ENCODE measurements at places on chromosomes 16 and 17.

DNA sequence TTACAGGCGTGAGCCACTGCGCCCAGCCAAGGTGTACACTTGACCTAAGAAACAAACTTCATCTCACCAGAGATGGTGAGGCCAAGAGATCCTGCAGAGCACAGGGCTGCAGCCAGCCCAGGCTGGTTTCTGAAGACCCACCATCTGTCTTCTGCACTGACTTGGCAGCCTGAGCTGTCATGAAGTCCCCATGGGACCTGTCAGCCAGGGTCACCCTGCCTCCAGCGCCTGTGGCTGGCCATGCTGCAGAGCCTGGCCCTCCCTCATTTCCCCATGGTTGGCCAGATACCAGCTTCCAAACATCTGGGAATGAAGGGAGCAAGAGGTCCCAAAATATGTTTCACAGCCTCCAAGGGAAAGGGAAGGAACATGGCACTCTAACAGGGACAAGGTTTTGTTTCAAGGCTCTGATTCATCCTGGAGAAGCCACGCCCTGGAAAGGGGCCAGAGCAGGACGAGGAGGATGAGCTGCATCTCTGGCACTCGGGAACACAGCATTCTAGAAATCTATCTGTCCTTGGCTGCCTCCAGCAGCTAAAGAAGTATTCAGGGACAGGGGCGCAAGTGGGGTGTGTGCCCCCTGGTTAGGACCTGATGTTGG is 45.3 kb downstream of the DDX19A start:
- DNase-seq = no peak

DNA sequence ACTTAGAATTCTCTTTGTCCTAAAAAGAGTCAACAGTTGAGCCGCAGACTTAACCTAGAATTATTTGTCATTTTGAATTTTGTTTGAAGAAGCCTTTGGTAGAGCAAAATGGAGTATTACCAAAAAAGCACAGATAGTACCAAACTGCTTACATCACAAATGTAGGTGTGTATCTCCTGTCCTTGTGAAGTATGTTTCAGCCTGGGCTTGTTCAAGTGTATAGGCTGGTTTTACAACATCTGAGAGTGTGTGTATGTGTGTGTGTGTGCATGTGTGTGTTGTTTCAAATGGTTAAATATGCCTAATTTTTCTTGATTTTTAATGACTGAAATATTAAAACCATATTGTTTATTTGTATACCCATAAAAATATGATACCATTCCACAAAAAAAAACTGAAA is 188.7 kb upstream of the AXIN2 start:
- DNase-seq = no peak

DNA sequence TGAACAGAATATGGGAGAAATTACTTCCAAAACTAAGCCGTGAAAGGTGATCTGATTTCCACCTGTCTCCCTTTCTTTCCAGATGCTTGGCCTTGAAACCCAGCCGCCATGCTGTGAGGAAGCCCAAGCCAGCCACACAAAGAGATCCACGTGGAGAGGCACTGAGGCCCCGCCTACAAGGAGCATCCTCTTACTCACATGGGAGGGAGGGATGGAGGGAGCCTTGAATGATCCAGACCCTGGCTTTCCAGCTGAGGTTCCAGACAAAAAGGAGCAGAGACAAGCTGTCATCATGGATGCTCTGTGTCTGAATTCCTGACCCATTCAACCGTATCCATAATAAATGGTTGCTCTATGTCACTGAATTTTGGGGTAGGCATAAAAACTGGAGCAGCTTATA is 48.9 kb upstream of the HAPSTR1 start:
- no peak for DNase-seq

DNA sequence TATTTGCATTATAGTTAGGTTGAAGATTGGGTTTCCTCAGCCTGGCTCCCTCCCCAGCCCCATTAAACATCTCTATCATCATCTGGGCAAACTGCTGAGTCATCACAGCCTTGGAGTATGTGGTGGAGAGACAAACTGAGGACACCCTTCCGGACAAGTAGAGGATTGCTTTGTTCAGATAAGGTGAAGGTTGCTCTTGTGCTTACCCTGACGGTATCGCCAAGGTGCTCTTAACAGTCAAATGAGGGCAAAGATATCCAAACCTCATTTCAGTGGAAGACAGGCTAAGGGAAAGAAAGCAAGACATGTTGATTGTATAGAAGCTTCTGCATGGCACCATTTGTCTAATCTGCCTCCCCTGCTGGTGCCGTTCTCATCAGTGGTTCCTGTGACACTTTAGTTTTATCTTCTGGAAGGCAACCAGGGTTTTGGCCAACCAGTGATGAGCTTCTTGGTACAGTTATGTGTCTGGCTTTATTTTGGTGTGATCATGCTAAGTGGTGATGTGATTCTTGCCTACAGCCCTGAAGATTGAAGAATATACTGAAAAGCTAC is 56.9 kb upstream of the LGALS9 start:
- DNase-seq = no peak

GRCh38 chr17:18315562-18315922 is 449 bp downstream of the SMCR8 start:
- no peak for DNase-seq

- no peak for DNase-seq
These were observed 11.5 kb upstream of the NLRP1 start for GRCh38 chr17:5595831-5596230.

- no peak for DNase-seq
These were observed 4.5 kb upstream of the CBX8 start for GRCh38 chr17:79801156-79802038.

Measured in substantia nigra (tissue), 51 donors.